H7 (cell line): ENCODE measurements at places on chromosomes 1 and 21.

DNA sequence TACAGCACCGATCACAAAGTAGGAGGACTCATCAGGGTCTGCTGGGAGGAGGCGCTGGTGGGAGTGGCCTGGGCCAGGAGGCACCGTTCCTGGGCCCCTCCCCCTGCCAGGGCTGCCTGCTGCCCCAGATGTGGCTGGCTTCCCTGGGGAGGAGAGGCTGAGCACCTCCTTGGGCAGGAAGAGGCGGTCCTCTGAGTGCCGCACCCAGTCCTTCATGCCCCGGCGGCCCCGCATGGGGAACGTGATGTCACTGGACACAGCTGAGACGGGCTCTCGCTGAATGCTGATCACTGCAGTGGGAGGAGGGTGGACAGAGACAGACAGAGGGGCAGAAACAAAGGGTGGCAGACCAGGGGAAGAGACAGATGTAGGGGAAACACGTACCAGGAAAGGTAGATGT, 24.8 kb downstream of the ADGRB2 start:
- DNase-seq = peak; percentile 93

- no peak for DNase-seq
Measured at GRCh38 chr1:110393691-110394492, 3.1 kb upstream of the SLC16A4 start.

- no peak for DNase-seq
Measured at GRCh38 chr1:36160388-36160948, 4.5 kb downstream of the MAP7D1 start.

GRCh38 chr1:182200025-182200812, 138.7 kb upstream of the ZNF648 start:
- no peak for DNase-seq

- no peak for DNase-seq
Measured at GRCh38 chr1:171252482-171252881, 4.2 kb downstream of the FMO1 start.

DNA sequence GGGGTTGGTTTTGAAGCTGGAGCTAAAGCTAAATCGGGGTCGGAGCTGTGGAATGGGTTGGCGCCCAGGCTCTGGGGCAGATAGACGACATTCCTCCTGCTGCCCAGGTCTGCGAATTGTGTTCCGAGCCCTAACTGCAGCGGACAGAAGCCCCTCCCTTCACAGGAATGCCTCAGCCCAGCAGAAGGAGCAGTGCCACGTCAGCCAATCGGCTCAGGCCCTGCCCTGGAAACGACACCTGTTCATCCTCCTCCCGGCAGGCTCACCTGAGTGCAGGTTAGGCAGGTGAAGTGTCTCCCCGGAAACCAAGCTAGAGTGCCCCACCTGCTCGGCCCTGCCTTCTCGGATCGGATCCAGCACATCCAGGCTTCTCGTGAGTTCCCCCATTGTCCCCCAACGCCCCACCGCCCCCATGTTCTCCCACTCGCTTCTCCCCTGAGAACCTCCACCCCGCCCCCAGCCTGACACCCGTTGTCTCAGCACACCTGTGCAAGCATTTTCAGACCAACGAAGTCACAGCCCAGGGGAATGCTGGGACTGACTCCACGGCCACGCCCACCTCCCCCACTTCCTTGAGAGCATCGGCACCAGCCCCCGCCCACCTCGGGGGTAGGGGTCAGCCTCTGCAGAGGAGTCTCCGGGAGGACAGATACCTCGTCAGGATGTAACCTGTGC, 775 bp downstream of the TMEM125 start:
- peak; percentile 96 for DNase-seq

GRCh38 chr1:41666981-41667631, 182.6 kb upstream of the EDN2 start:
- DNase-seq = peak; percentile 66

DNA sequence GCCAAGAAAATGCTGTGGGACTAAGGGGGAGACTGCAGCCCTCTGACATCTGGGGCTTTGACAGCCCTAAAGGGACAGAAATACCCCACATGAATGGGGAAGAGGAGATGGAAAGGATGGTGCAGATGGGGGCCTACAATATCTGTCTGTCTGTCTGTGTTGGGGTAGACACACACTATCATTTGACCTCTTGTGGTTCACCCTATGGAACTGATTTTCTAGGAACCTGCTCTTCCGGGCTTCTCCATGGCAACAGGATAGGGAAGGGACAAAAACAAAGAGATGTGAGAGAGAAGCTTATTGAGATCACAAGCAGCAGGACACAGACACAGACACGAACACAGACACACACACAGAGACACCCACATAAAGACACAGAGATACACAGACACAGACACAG, 17.1 kb downstream of the KIF21B start:
- DNase-seq = no peak

GRCh38 chr1:169105434-169106094, 926 bp upstream of the ATP1B1 start:
- DNase-seq = no peak

DNA sequence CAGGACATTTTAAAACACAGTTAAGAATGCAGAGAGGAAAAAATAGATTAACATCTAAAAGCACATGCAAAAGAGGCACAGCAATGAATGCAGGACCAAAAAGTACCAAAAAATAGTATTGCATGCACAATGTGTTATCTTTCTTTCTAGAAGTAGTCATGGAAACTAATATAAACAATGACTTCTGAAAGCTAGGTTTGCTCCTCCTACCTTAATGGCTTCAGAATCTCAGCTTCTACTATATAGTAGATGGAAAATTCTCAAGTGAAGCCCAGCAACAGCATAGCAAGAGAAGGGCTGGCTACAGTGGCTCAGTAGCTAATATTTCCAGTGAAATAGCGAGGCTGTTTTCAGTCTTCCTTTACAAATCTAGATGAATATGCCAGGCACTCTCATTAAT, 125.1 kb downstream of the CRB1 start:
- no peak for DNase-seq

GRCh38 chr1:92126088-92126487, 45.9 kb downstream of the BTBD8 start:
- DNase-seq = no peak

- no peak for DNase-seq
Measured at GRCh38 chr1:95146637-95147036, 29.5 kb downstream of the TLCD4 start.

DNA sequence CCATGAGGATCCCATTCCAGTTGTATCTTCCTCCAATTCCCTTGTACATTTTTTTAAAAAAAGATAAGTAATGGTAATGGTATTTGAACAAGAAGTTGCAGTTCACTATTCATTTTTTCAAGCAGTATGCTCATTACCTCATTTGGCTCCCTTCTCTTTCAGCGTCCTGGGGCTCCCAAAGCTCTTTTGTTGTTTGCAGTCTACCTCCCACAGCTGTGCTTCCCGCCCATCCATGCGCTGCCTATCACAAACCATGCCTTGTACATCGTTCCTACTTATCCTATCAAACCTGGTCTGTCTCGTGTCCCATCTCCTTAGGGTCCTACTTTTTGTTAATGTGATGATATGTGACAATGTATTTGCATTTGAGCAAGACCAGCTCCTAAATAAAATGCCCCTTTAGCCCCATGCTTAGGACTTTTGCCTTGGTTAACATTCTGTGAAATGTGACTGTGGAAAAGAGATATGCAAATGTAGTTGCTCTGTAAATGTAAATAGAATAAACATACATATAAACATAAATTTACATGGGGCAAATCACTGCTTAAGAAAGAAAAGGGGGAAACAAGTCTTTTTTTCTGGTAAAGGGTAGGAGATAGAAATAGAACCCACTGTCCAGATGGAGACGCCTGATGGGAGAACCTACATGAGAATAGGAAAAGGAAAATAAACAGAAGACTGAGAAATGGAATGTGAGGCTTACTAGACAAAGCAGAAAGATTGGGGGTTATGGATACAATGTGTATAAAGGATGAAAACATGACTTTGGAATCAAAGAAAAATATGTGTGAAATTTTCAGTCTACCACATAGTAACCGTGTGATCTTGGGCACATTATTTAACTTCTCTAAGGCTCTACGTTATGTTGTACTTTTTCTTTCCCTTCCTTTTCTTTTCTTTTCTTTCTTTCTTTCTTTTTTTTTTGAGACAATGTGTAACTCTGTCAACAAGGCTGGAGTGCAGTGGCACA, 59.8 kb upstream of the PLXNA2 start:
- no peak for DNase-seq

DNA sequence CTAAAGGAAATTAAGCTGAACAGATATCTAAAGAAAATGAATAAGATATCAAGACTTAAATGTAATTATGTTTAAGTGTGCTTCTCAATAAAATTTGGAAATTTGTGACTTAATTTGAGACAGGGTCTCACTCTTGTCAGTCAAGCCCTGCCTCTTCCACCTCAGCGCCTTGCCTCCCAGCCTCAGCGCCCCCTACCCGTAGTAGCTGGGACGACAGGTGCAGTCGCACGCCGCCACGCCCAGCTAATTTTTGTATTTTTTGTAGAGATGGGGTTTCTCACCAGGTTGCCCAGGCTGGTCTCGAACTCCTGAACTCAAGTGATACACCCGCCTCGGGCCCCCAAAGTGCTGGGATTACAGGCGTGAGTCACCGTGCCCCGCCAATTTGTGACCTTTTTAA, 117.0 kb downstream of the CLEC20A start:
- peak; percentile 36 for DNase-seq

DNA sequence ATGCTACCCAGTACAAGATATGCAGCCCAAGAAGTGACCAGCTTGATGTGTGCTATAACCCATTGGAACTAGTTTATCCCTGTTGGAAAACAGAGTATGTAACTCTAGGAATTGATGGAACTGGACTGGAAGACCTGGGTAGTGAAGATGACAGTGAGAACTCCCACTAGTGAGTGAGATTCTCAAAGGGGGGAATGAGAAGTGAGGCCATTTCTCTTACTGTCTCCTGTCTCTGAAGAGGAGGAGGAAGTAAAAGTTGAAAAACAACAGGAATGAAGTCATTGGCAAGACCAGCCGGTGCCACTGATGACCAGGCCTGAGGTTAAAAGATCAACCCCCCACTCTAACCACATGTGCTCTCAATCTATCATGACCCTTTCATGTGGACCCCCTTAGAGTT, 20.9 kb downstream of the PLA2G2F start:
- DNase-seq = no peak

DNA sequence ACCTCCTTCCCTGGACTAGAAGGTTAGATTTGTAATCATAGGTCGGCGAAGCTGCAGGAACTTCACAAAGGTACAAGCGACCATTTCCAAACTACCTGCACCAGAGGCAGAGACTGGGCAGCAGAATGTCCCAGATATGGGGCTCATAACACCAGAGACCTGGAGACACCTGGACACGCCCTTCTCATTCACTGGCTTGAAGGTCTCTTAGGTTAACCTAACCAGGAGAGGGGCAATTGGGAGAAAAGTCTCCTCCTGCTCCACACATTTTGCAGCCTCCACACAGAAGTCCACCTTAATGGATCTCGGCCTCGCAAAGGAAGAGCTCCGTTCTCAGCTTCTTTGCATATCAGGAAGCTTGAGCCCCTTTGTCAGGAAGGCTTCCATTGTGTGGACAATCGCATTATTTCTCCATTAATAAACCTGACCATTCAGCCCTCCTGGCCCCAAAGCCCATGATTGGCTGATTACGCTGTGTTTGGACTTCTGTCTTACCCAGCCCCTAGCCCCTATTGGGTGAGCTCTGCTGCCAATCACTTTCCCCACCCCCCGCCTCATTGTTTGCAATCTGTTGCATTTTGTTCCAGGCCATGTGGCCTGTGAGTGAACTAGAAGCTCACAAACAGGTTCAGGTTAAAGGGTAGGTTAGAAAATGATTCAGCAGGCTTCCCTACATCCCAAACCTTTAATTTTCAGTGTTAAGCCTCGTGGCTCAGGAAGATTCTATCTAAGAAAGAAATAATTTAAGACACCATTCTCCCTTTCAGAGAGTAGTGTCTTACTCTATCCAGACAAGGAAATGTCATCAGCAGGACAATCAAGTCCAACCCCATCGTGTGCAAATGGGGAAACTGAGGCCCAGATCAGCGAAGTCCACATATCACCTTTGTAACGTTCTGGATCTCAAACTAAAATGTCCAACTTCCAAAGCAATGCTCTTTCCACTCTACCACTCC, 2.8 kb downstream of the MYCL start:
- peak; percentile 96 for DNase-seq

DNA sequence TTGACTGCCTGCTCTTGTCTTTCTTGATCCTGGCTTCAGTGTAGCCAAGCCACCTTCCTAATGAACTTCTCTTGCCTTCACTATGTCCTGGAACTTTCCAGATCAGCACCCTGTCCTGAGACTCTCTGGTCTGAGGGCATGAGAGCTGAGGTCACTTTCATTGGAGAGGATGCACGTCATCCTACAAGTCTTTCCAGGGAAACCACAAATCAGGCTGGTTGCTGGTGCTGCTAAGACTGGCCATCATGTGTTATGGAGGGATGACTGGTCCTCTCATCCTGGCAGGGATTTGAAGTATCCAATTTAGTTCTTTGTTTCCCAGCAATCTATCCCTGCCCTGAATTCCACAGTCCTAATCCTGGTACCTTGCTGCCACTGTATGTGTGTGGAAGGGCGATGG, 228.6 kb downstream of the GPATCH2 start:
- DNase-seq = no peak

- peak; percentile 69 for DNase-seq
Measured at GRCh38 chr1:54500107-54500431, 48.0 kb upstream of the ACOT11 start.

DNA sequence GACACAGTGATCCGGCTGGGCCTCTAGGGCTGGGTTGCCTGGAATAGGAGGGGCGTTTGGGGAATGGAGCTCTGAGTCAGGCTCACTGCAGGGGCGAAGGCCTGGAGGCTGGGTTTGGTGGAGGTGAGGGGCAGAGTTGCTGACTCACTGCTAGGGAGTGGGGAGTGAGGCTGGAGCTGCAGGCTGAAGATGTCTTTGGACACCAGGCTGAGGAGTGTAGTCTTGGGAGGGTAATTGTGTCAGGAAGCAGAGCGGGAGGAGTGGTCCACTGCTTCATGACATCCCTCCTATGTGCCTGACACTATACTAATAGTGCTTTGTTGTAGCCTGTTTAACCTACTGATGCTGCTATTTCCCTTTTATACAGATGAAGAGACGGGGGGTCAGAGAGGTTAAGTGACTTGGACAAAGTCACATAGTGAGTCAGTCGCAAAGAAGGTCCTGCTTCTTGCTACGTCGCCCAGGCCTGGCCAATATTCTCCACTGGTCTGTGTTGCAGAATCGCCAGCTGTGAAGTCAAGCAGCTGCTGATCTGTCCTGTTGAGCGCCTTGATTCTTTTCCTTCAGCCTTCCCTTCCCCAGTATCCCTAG, 13.6 kb downstream of the ACTL8 start:
- peak; percentile 69 for DNase-seq
